ENCODE measurements at places on chromosomes 5 and 9.

DNA sequence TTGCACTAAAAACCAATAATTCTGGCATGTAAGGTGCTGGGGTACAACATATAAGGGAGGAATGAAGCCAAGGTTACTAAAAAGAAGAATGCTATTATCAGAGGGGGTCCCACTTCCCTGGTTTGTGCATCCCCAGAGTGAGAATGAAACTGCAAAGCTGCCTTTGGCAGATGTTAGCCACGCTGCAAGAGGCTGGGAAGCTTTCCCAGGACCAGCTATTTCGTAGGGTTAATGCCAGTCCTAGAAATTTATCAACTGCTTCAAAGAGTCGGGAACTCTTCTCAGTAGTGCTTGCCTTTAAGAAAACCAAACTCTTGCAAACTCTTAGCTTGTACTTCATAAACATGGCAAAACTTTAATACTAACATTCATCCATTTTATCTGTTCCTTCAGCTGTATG, 87.5 kb upstream of the NR5A1 start:
- no peak for DNase-seq

DNA sequence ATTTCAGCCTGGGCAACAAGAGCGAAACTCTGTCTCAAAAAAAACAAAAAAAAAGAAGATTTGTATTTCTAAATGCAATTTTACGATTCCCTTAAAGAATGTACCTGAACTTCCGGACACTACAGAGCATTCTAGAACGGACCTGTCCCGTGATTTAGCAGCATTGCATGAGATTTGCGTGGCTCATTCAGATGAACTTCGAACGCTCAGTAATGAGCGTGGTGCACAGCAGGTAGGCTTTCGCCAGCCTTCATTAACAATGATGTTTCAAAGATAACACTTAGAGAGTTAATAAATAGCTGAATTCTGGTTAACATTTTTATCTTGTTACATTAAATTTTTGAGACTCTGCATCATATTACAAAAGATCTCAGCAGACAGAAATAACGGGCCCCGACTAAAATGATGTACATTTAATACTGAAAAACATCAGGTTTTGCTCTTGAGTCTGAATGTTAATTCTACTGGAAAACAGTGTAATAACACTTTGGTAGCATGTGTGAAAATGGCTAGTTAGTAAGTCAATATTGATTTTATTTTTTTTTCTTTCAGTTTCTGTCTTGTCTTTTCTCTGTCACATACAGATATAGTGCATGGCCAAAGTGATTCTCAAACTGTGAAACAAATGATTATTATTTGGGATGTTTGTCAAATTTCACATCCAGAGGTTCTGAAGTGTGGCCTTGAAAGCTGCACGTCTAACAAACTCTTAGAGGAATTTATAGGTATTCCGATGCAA, 23.3 kb downstream of the CCNH start:
- DNase-seq = no peak

- DNase-seq = no peak
These were observed 16.4 kb downstream of the LMAN2 start for GRCh38 chr5:177334781-177335700.

- no peak for DNase-seq
These were observed 194.2 kb downstream of the NSG2 start for GRCh38 chr5:174239718-174240117.

DNA sequence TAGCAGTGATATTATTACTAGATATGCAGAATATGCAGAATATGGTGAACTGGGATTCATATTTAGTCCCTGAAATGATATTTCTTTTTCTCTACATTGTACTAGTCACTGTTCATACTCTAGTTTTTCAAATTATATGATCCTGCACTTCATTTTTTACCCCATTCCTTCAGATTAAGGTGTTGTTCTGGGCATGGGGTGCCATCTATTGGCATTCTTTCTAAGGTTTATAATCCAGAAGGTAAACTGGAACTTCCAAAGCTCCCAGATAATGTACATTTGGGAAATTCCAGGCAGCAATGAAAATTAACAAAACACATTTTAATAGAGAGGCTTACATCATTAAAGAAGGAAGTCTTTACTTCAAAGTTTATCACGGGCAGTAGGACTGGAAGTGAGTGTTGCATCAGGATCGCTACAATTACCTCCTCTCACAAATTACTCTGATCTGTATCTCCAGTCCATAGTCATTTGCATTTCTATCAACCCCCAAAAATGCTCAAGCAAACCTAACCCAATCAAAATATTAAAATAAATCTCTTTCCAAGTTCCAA, 12.5 kb downstream of the RFX3 start:
- no peak for DNase-seq

DNA sequence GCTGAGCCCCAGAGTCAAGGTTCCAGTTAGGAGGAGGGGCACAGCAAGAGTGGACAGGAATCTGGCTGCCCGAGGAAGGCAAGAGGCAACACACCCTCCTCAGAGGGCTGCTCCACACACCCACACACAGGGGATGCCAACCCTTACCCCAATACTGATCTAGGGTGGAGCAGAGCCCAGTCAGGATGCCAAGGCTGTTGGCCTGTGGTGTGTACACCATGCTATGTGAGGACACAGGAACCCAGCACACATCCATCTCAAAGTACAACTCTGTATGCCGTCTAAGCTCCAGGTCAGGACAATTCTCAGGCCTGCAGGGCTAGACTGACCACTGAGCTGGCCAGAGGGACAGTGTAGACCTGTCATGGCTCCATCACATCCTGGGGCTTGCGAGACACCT, 2.6 kb downstream of the SEPTIN8 start:
- no peak for DNase-seq

DNA sequence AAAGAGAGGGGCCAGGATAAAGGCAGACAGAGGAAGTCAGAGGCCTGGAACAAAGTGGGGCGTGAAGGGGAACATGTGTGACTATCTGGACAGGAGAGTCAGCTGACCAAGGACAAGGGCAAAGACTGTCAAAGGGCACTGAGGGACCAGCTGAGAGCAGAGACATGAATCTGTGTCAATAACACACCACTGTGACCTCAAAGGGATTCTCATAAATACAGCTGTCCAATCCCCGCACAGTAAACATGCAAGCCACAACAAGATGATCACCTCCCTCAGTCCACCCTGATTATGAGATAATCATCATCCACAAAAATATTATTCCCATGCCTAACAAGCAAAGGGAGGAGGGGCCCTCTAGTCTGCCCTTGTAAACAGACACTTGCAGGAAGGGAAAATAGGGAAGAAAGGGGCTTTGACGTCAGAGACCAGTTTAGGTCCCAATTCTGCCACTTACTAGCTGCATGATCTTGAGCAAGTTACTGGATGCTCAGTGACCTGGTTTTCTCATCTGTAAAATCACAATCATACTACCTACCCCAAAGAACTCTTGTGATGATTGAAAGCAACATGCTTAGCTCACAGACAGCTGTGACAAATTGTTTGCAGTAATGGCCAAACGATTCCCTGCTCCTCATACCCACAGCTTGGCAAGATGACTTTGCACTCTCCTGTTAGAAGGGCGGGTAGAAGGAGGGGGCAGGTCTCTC, 41.8 kb downstream of the RAPGEF1 start:
- DNase-seq = no peak

DNA sequence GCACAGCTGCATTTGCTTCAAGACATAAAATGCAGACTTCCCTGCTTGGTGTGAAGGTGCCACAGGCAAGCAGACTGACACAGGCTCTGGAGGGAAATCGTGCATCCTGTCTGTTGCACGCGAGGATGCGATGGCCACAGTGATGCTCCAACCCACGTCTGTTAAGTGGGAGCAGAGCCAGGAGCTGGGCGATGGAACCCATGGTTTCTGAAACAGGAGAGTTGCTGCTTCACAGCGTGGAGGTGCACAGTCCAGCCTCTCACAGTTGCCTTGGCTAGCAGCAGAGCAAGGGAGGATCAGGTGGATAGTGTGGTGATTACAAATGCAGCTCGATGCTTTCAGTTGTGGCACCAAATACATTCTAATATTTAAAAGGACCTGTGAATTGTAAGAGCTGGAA, 108.8 kb downstream of the TENT4A start:
- DNase-seq = no peak

DNA sequence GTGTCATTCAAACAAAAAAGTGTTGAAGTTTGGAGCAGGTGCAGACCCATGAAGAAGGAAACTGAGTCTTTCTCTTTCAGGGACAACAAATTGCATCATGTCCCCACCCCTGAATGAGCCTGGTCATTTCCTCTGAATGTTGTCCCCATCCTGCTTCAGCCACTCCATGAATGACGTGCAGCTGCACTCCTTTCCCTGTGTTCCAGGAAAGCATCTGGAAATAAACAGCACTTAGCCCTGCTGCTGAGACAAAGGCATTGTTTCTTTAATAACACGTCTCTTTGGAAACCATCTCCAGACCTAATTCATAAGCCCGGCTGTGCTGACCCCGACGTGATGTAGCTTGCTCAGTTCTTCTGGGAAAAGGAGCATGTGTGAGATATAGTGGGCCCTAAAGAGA, 682.3 kb downstream of the BRINP1 start:
- no peak for DNase-seq

GRCh38 chr9:2290382-2290781, 275.2 kb downstream of the SMARCA2 start:
- no peak for DNase-seq

GRCh38 chr5:178650214-178650613, 23.4 kb upstream of the CLK4 start:
- no peak for DNase-seq

- no peak for DNase-seq
These were observed 46.6 kb upstream of the PRSS3 start for GRCh38 chr9:33748633-33749304.

- no peak for DNase-seq
These were observed 33.4 kb upstream of the TTC1 start for GRCh38 chr5:159975462-159976019.

GRCh38 chr9:23380821-23381220, 445.2 kb downstream of the ELAVL2 start:
- no peak for DNase-seq

- no peak for DNase-seq
These were observed 206.9 kb upstream of the TBC1D2 start for GRCh38 chr9:98462310-98462709.

DNA sequence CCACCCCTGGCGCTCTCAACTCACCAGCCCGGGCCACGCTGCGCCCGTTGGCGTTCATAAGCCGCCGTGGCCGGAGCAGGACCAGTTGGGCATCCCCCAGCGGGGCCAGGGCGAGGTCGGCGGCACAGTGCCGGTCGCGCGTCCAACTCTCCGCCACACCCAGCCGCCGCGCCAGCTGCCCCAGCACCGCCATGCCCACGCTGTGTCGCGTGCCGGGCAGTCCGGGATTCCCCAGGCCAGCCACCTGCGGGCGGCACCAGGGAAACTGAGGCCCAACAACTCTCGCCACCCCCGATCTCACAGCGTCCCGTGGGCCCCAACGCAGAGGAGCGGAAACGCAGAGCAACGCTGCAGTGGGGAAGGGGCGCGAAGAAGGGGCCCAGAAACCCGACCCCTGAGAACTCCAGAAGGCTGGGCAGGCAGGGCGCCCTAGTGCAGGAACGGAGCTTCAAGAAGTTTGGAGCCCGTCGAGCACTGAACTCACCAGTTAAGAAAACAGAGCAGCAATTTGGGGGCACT, 453 bp downstream of the PTRH1 start:
- DNase-seq = peak; percentile 58

GRCh38 chr9:94944626-94945025, 218.1 kb downstream of the AOPEP start:
- DNase-seq = no peak

GRCh38 chr9:29966247-29966646, 2393.0 kb upstream of the C9orf72 start:
- no peak for DNase-seq

GRCh38 chr9:134358662-134359319, 32.5 kb downstream of the RXRA start:
- no peak for DNase-seq

- DNase-seq = no peak
These were observed 2.0 kb downstream of the NDUFS6 start for GRCh38 chr5:1803192-1803591.

GRCh38 chr9:126844085-126844484, 16.4 kb upstream of the ZBTB34 start:
- no peak for DNase-seq

DNA sequence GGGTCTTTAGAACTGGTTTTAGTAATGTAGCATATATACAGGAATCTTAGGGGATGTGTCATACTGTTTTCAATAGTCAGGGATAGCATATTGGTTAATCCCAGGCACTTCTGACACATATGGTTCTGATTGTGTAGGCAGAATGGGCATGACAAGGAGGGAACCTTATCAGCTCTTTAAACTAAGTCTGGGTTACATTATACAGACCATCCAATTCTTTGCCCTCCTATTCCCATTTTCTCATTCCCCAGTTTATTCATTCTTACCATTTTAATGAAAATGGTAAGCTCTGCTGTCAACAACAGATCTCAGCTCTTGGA, 85.1 kb downstream of the NDUFAF2 start:
- no peak for DNase-seq

DNA sequence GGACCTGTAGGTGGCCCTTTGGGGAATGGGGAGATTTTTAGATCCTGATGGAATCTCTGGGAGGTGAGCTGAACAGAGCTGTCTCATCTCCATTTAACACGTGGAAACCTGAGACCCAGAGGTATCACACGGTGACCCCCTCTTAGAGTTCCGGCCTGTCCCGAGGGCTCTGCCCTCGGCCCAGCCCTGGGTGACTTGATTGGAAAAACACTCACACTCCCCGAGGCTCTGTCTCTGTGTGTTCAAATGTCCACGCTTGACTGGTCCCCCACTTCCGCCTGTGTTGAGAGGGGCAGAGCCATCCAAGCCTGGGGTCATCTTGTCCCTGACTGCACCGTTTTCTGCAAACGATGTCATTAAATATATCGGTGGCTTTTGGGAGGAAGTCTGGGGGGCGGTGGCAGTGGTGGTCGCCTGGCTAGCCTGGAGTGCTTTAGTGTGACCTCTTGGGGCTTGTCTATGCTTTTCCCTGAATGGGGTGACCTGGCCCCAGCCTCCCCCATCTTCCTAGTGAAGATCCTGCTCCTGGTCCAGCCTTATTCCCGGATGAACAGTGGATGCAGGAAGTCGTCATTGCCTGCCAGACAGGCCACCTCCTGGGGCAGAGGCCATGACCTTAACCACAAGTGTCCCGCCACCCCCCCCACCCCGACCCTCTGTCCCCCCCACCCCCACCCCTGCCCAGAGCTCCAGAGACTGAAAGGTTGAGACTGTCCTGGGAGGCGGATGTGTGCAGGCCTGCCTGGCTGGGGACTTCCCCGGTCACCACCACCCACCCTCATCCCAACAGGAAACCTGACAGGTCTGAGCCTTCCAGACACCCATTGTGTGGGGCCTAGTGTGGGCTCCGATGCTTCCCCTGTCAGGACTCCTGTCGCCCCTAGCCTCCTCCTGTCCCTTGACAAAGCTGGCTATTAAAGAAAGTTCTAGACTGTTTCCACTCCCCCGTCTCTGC, 5.3 kb upstream of the DAB2IP start:
- no peak for DNase-seq

DNA sequence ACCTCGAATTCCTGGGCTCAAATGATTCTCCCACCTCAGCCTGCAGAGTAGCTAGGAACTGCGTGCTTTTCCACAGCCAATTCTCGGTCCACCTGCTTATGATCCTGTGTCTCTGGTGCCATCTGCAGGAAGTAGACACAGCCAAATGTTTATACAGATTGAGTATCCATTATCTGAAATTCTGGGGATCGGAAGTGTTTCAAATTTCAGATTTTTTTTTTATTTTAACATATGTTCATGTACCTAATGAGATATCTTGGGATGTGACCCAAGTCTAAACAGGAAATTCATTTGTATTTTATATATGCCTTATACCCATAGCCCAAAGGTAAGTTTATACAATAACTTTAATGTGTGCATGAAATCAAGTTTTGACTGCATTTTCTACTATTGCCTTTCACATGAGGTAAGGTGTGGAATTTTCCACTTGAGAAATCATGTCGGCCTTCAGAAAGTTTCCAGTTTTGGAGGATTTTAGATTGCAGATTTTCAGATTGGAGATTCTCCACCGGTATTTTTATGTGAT, 89.5 kb downstream of the ESM1 start:
- DNase-seq = no peak

GRCh38 chr5:135534609-135535419, 950 bp downstream of the NEUROG1 start:
- DNase-seq = no peak
